Stimulated activated CD8-positive, alpha-beta memory T cell treated with anti-CD3 and anti-CD28 coated beads, Interleukin-4, amount 100 ng/mL, for 4 hours (primary cell): ENCODE measurements at places on chromosomes 12 and 14.

DNA sequence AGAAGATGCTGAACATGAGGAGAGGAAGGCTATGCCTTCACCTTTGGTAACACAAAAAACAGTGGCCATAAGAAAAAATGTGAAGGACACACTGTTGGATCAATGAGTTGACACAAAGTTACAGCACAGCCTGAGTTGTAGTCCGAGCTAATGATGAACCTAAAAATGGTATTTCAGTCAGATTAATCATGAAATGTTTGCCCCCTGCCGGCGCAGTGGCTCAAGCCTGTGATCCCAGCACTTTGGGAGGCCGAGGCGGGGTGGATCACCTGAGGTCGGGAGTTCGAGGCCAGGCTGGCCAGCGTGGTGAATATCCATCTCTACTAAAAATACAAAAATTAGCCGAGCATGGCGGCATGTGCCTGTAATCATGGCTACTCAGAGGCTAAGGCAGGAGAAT lies 1.3 kb upstream of the CAPRIN2 start:
- no peak for DNase-seq

- DNase-seq, result no peak
Measured at GRCh38 chr12:100020370-100020769, 35.6 kb upstream of the ANKS1B start.

DNA sequence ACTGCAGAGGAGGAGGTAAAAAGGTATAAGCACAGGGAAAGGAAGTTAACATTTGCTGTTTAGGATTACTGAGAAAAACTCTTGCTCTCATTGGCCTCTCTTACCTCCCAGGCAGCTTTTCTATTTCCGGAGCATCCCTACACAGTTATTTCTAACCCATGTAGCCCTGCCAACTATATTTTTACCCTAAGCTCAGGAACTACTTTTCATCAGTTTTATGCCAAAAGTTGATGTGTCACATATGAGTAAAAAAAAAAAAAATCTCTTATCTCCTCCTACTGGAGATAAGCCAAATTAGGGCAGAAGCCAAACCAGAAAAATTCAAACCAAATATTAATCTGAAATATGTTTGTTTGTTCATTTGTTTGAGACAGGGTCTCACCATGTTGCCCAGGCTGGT lies 34.4 kb upstream of the PSMA6 start:
- DNase-seq, result no peak

DNA sequence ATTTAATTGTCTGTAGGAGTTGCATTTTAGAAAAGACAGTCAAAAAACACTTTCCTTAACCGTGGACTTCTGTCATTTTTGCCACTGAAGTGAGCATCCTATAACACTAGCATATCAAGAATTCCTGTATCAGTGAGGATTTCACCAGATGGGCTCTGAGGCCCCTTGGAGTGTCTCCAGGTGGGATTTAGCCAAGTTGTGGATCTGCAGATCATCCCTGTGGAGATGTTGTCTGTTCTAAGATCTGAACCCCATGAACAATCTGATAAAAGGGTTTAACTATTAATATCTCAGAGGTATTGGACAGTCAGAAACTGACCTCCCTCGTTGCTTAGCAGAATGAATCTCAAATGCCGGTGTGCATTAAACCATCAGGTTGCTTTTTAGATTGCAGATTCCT lies 165.0 kb upstream of the SRRM4 start:
- DNase-seq, result no peak

DNA sequence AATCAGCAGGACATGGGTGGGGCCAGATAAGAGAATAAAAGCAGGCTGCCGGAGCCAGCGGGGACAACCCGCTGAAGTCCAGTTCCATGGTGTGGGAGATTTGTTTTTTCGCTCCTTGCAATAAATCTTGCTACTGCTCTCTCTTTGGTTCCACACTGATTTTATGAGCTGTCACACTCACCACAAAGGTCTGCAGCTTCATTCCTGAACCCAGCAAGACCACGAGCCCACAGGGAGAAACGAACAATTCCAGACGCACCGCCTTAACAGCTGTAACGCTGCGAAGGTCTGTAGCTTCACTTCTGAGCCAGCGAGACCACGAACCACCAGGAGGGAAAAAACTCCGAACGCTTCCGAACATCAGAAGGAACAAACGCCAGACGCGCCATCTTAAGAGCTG lies 2.8 kb upstream of the CNIH1 start:
- no peak for DNase-seq

- DNase-seq, result no peak
Measured at GRCh38 chr14:44388306-44388705, 118.8 kb downstream of the FSCB start.

DNA sequence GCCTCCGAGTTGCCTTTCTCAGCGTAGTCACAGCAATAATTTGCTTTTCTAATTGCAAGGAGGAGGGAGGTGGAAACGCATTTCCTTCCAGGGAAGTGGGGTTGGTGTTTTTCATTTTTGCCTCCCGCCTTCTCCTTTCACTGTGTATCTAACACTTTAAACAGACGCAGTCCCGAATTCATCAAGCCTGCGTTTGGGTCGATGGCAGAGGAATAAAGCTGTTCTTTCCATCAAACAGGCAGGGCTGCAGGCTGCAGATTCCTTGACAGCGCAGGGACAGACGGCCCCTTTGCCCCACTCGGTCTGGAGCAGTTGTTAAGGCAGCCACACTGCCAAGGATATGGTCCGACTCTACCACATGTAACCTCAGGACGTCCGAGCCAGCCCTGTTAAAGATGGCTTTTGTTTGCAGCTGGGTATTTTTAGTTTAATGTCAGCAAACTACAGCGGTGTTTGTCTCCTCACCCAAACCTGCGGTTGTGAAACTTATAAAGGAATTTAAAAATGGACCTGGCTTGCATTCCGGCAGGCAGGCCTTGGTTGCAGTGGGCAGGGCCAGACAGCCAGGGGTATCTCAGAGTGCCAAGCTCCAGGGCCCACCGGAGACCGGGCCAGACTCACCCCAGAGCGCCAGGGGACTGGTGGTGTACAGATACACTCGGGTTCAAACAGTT lies 2.1 kb downstream of the CHST11 start:
- no peak for DNase-seq

GRCh38 chr12:126915309-126915708 lies 1351.7 kb upstream of the TMEM132C start:
- DNase-seq, result no peak

DNA sequence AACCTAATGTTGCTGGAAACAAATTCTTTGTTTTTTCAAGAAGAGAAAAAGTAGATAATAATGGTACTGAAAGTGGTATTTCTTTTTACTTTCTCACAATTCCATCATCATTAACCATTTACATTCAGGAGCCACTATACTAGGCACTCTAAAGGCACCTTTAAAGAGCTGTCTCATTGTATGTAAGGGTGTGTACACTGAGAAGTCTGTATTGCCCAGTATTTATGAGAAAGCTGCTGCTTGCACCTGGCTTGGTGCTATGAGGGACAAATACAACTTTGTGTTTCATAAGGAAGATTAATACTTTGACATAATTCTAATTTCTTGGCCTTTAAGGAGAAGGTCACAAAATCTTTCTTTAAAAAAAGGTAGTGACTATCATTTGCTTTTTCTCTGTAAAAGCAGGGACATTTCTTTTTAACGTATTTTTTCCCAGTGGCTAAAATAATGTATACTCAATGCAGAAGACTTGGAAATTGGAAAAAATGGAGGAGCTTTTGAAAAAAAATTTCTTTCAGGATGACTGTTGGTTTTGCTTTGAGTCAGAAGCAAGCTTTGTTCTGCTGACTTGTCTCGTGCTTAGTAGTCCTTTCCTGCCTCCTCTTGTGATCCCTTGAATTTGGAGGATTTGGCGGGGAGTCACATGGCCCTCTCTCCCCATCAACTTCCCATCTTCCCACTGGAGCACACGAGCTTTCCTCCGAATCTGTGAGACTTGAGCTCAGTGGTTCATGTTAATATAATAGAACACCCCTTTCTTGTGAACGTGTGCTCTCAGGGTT lies 50.1 kb downstream of the RASSF3 start:
- DNase-seq, result no peak

DNA sequence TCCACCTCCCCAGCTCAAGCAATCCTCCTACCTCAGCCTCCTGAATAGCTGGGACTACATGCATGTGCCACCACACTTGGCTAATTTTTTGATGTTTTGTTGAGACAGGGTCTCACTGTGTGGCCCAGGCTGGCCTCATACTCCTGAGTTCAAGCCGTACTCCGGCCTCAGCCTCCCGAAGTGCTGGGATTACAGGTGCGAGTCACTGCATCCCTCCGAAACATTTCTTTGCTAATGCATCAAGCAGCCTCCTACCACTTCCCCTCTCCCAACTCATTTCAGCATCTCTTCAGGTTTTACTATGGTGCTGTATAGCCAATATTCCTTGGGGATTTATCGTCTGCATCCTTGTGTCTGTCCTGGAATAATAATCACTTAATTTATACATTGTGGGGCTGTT lies 2.3 kb upstream of the SLC22A17 start:
- DNase-seq, result no peak

- no peak for DNase-seq
Measured at GRCh38 chr14:93748208-93749075, 39.8 kb downstream of the PRIMA1 start.

GRCh38 chr14:106551265-106551664 lies 1024.9 kb downstream of the TMEM121 start:
- no peak for DNase-seq

GRCh38 chr12:30461026-30461615 lies 234.5 kb downstream of the IPO8 start:
- DNase-seq, result no peak

DNA sequence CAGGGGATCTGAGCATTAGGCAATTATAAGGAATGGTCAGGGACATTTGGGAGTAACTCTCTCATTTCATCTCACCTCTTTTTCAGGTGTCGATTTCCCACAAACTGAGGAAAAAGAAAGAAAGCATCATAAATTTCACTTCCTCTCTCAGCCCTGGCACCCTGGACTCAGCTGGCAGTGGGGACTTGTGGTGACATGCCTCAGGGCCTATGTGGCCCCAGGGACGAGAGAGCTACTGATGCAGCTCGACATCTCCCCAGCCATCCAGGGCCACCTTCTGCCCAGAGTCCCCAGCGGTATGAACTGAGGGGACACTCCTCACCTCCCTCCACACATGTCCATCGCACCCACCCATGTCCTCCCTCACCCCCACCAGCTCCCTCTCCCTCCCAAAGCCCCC lies 11.7 kb downstream of the TNFRSF1A start:
- no peak for DNase-seq

DNA sequence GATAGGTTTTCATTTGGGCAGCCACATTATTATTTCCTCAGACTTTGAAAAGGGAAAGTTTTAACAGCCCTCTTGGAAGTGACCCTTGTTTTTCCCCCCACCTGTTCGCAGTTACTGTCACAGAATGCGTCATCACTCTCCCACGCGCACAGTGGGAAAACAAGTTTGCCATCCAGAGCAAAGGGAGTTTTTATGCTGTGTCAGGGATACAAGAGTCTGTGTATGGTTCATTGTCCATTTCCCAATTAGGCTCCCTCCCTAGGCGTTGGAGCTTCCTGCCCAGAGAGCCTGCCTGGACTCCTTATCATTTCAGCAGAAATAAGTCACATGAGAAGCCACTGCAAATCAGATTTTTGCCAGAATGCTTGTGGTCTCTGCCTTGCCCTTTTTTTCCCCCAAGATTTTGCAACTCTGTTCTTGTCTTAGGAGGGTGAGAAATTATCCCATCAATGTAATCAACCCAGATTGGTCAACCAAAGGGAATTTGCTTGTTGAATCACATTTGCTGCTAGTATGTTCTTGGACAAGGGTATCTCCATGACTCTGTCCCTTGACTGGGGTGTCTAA lies 104.1 kb downstream of the IGF1 start:
- DNase-seq, result no peak

GRCh38 chr12:53498235-53498630 lies 1.0 kb downstream of the MAP3K12 start:
- no peak for DNase-seq

DNA sequence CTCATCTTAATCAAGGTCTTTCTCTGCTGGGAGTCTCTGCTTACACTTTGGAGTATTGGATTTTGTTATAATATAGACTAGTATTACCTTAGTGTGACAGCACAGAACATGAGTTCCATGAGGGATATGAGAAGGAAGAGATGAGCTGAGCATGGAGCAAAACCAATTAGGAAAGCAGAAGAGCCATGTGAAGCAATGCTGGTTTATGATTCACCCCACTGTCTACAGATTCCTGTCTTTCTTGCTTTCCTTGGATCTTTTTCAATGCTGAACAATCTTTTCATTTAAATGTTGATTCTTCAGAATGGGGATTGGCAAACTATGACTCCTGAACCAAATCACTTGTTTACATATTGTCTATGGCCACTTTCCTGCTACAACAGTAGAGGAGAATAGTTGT lies 70.4 kb upstream of the KITLG start:
- DNase-seq, result no peak

GRCh38 chr14:105167303-105168092 lies 1.1 kb downstream of the JAG2 start:
- no peak for DNase-seq

- DNase-seq, result no peak
Measured at GRCh38 chr14:22488522-22489243, 100.3 kb downstream of the DAD1 start.

GRCh38 chr12:20572451-20572850 lies 122.7 kb upstream of the SLCO1C1 start:
- no peak for DNase-seq

- DNase-seq, result no peak
Measured at GRCh38 chr12:52023976-52024688, 17.4 kb downstream of the TAMALIN start.

GRCh38 chr14:100306998-100307765 lies 938 bp upstream of the SLC25A29 start:
- DNase-seq, result no peak

GRCh38 chr12:128123096-128123495 lies 143.9 kb upstream of the TMEM132C start:
- no peak for DNase-seq

DNA sequence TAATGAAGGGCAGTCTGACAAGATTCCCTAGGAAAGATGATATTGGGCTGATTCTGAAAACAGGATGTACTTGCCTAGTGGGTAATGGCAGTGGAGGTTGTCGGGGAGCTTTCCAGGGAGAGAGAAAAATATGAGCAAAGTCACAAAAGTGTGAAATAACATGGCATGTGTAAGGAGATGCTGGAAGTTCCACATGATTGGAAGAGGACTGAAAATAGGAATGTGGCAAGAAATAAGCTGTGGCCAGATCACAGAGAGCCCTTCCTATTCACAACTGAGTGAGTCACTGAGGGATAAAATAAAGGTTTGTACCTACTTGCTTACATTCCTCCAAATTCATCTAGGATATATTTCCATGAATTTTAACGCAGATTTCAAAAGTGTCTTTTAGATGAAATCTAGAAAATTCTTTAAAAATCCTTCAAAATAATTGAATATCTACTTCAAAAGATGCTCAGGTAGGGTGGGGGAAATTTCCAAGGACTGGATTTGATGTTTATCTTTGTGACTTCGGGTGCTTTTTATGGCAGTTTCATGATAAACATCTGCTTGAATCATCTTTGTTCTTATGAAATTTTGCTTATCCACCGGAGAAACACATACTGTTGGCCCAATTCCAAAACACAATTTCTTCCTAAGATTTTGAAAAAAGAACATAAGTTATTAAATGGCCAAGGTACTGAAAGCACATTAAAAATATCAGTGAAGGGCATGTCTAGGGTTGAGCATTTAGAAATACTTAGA lies 36.3 kb upstream of the SLC2A13 start:
- no peak for DNase-seq

GRCh38 chr12:128337071-128337345 lies 70.0 kb downstream of the TMEM132C start:
- no peak for DNase-seq
